ENCODE measurements at places on chromosomes 11 and 22.

GRCh38 chr22:45502215-45503049, at the start of gene FBLN1:
Gene FBLN1, plus strand, starts transcription at chr22:45502883. Its CDS starts 103 bp downstream, at chr22:45502986.
- DNase-seq: no peak

- no peak for DNase-seq
These were observed 23.6 kb downstream of the OR52E1 start for GRCh38 chr11:5092821-5093585.

GRCh38 chr11:134372961-134373360, 39.1 kb downstream of the B3GAT1 start:
- DNase-seq: no peak

- DNase-seq: no peak
These were observed 156.7 kb downstream of the CNTN5 start for GRCh38 chr11:99177446-99177845.

DNA sequence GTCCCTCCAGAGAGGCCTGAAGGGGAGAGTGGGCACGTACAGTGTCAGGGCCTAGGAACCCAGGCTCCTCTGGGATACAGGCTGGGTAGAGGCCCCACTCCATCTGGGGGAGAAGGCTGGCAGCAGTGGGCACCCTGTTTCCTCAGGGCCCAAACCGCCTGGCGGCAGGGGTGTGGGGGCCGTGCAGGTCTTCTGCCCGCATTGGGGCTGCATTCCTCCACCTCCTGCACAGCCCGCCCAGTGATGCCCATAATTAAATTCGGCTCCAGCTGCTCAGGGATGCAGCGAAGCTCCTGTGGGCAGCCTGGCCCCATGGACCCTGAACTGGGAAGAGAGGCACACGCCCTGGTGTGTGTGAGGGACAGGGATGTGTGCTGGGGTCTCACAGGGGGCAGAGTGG, 35.4 kb downstream of the KCNQ1OT1 start:
- DNase-seq: no peak

- no peak for DNase-seq
These were observed 4.2 kb upstream of the UPK3A start for GRCh38 chr22:45280587-45280980.

- no peak for DNase-seq
These were observed 11.6 kb upstream of the RIC3 start for GRCh38 chr11:8180469-8180868.

DNA sequence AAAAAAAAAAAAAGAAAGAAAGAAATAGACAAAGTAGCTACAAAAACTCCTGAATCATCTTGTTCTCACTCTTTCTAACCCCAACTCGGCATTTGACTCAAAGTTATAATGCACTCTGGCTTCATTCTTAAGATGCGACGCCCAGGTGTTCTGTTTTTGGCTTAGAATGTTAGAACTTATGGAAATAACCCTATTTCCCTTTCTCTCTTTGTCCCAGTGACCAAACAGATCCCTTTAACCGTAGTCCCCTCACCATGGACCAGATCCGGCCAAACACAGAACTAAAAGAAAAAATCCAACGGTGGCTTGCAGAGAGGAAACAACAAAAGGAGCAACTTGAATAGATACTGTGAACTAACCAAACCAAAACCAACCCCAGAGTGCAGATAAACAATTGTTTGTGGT, 5.3 kb upstream of the ATP5MG start:
- DNase-seq: no peak

DNA sequence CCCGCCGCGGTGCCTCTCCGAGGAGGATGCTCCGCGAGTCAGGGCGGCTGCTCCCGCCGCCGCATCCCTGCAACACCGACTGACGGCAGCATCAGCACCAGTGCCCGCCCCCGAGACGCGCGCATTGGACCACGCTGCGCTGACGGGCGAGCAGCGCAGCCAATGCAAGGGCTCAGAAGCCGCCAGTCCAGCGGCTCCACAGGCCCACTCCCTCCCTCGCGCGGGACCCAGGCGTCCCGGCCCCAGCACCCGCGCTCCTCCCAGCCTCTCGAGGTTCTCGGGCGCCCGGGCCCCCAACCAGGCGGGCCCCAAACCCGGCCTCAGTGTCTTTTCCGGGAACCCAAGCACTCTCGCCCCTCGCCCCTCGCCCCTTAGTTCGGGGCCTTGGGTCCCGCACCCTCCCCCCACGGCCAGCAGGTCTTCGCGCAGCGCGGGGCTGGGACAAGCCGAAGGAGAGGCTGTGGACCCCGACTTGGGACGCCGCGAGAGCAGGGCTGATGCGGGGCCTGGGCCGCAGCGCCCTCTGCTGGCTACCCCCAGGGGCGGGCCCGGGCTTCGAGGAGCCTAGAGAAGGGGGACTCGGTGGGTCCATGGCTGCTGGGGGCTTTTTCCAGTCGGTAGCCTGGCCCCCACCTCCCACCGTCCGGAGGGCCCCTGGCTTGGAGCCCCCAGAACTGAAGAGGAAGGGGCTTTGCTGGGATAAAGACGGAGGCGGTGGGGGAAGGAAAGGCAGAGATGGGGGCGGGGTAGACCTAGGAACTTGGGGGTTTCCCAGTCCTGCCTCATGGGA, at the start of gene NRXN2:
Gene NRXN2 (minus strand): TSS at position 81 of the 790 bp plus-strand sequence. CDS start 9,498 bp downstream, outside the sequence.
- DNase-seq: peak; percentile 71

DNA sequence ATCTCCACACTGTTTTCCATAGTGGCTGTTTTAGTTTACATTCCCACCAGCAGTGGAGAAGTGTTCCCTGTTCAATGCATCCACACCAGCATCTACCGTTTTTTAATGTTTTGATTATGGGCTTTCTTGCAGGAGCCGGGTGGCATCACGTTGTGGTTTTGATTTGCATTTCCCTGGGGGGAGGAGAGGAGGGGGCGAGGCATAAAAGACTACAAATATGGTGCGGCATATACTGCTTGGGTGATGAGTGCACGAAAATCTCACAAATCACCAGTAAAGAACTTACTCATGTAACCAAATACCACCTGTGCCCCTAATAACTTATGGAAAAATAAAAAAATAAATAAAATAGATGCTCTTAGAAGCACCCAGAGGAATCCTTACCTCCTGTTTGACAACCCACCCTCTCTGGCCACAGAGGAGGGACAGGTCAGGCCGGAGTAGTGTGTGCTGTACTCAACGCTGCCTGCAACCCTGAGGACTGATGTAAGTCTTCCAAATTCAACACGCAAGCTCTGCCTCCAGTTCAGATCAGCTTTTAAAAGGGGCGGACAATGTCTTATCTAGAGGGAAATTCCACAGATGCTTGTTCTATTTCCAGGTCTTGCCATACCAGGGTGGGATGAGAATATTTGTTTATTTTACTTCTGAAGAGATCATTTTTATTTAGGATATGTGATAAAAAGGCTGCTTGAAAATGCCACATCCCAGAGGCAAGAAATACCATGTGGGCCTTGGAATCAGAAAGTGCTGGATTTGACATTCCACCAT, 329.6 kb upstream of the B3GAT1 start:
- no peak for DNase-seq

GRCh38 chr22:22810018-22810427, 77.6 kb upstream of the IGLL5 start:
- no peak for DNase-seq

GRCh38 chr11:235609-235996, 539 bp downstream of the SIRT3 start:
- no peak for DNase-seq

- DNase-seq: no peak
These were observed 43.2 kb upstream of the TP53AIP1 start for GRCh38 chr11:128985880-128986279.

DNA sequence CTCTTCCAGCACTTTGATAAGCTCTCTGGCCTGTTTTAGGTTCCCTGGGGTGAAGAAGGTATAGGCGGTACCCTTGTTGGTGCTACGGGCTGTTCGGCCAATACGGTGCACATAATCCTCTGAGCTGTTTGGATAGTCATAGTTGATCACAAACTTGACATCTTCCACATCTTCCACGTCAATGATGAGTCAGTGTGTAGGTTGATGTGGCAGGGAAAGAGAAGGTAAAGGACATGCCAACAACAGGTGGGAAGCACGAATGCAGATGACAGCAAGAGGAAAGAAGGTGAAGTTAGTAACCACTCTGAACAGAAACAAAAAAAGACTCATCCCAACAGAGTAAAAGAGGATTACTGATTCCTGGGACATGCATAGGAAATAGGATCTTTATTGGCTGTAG, 18.2 kb downstream of the DDX17 start:
- DNase-seq: no peak

- DNase-seq: no peak
These were observed 53.1 kb downstream of the PDE2A start for GRCh38 chr11:72621008-72621610.

- no peak for DNase-seq
These were observed 43.5 kb upstream of the CYP2D6 start for GRCh38 chr22:42174062-42174461.

GRCh38 chr22:49435596-49435995, 392.1 kb downstream of the BRD1 start:
- no peak for DNase-seq

DNA sequence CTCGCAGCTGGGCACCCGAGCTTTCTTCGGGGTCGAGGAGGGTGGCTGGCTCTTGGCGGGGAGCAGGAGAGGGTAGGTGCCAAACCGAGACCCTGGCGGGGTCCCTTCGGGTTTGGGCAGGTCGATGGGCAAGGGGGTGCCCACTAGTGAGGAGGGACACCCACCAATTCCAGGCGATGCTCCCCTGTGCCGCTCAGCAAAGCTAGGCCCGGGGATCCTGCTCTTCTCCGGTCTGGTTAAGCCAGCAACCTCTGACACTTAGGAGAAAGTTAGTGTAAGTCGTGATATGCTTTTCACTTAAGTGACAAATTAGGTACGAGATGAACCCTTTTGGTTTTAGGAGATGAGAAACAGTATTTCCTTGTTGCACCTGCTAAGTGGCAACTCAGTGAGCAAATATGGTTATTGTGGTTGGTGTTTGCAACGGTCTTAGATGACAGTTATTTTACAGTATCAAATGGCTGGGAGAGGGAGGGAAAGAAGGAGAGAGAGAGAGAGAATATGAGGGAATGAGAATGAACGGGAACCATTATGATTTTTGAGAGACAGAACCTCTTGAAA, 565 bp downstream of the NUCB2 start:
- no peak for DNase-seq

GRCh38 chr11:10236840-10237239, 57.2 kb downstream of the SBF2 start:
- DNase-seq: no peak

GRCh38 chr11:106619320-106619990, 398.8 kb downstream of the GUCY1A2 start:
- DNase-seq: no peak

DNA sequence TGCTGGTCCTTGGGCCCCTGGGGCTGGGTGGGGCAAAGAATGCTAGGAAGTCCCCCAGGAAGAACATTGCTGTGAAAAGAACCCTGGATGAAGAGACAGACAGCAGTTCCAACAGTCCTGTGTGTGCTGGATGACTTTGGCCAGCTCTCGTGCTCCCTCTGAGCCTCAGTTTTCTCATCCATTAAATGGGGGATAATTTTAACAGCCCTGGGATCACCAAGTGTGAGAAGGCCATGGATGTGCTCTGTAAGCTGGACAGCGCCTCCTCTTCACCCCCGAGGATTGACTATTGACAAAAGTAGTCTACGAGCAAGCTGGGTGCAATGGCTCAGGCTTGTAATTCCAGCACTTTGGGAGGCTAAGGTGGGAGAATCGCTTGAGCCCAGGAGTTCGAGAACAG, 2.5 kb downstream of the LARGE2 start:
- no peak for DNase-seq

DNA sequence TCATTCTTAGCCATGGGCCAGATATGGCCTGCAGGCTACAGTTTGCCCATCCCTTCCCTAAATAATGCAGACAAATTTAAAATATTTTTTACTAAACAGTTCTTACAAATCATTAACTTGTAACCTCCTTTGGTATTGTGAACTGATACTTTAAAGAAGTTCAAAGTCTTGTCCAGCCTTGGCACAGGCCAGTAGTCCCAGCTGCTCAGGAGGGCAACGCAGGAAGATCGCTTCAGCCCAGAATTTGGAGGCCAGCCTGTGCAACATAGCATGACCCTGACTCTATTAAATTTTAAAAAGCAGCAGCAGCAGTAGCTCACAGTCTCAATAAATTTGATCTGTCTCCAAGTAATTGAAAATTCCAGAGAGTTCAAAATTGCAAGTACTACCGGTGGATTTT, 83.7 kb upstream of the ARHGAP32 start:
- no peak for DNase-seq

DNA sequence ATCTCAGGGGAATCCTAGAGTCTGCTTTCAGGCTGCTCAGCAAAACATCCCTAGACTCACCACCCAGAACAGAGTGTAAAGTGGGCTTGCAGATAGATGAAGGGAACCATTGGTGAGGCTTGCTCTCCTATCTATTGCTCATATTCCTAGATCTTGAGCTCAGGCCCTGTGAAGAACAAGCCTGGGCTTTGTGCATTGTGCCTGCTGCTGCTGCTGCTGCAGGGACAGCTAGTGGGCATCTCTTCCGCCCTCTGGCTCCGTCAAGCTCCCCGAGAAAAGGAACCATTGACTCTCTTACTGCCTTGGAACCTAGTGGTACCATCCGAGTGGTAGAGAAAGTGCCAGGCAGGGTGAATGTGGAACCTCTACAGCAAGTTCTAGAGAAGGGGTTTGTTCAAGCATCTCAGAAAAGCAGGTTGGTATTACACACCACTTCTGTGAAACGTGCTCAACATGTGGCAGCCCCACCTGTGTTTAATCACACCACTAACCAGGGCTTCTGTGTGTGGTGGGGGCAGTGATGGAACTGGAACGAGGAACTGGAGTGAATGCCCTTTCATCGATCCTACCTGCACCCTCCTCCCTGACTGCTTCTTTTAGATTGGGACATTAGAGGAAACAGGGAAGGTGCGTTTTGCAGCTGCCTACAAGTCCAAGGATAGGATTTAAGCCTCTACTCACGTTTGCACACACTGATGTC, 4.4 kb downstream of the BACE1-AS start:
- DNase-seq: no peak

GRCh38 chr22:33209930-33210784, 152.0 kb upstream of the SYN3 start:
- no peak for DNase-seq

GRCh38 chr11:48103621-48104567, 112.7 kb upstream of the OR4B1 start:
- DNase-seq: no peak

- DNase-seq: no peak
These were observed 5.8 kb downstream of the RPS19BP1 start for GRCh38 chr22:39526736-39527171.

DNA sequence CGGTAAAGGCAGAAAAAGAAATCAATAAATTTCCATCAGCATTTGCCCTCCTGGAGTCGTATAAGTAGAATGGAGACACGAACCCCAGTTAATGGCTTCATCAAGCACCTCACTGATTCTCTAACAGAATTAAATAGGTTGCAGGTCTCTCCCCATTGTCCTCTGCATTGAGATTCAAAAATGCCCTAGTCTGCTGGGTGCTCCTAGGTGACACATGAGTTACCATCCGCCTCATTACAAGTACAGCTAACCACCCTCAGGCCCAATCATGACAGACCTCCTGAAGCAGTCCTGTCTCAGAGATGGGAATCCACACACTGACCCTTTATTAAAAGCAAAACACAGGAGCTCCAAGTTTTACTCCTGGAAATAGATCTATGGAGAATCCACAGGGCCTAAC, 31.4 kb downstream of the HSPA8 start:
- DNase-seq: no peak

All from NCI-H446 treated with DMSO at 0.1 percent for 48 hours (cell line).